ENCODE measurements at places on chromosomes 12 and 14.
A peak's percentile ranks its signal among the peaks of the same experiment; 100 is the strongest.

DNA sequence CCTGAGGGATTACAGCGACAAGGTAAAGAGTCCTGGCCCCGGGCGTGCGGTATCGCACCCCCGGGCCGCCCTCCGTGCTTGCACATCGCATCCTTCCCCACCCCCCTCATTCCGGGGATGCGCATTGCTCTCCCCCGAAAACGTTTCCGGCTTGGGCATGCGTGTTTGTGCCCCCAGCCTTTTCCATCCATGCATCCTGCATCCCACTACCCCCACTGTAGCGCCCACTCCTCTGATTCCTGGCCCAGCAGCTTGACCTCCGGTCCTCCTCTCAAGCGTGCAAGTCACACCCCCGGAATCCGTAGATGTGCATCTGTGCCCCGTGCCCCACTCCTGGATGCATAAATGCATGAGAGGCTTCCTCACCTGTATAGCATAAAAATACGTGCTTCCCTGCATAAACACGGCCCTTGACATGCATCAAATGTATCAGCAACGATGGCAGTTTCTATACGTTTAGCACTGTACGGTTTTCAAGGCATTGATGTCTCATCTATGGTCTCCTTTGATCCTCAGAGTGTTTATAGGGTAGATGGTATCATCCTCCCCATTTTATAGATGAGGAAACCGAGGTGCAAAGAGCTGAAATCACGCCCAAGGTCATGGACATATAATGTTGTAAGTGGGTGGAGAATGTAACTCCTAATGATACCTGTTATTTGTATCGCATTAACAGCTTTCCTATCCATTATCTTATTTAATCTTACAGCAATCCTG, 484 bp downstream of the RIC8B start:
- H3K36me3 ChIP-seq = no peaks in the 10 kb centered on the region
- H3K4me3 ChIP-seq = peak overlapping the region; percentile 73
- peaks cover 9% of the 10 kb centered on the region for H3K4me1 ChIP-seq
- peak overlapping the region; percentile 95 for H3K27ac ChIP-seq
- no peak for DNase-seq
- no peaks in the 10 kb centered on the region for H3K27me3 ChIP-seq

- no peak for DNase-seq
- H3K27ac ChIP-seq = no peak overlapping the region
- H3K4me3 ChIP-seq = no peak overlapping the region
- H3K36me3 ChIP-seq = no peaks in the 10 kb centered on the region
- peaks cover 12% of the 10 kb centered on the region for H3K4me1 ChIP-seq
Measured at GRCh38 chr14:101506926-101507835, 54.1 kb upstream of the DIO3 start.

- DNase-seq = no peak
- H3K36me3 ChIP-seq = peaks cover 10% of the 10 kb centered on the region
- no peak overlapping the region for H3K27ac ChIP-seq
- H3K4me1 ChIP-seq = peaks cover 22% of the 10 kb centered on the region
- no peaks in the 10 kb centered on the region for H3K27me3 ChIP-seq
Measured at GRCh38 chr14:100384277-100384676, 61.1 kb downstream of the SLC25A47 start.

GRCh38 chr14:45807178-45807899, 554.3 kb upstream of the MIS18BP1 start:
- no peaks in the 10 kb centered on the region for H3K4me1 ChIP-seq
- no peak for DNase-seq
- no peak overlapping the region for H3K27ac ChIP-seq
- no peak overlapping the region for H3K4me3 ChIP-seq

- peaks cover 11% of the 10 kb centered on the region for H3K27me3 ChIP-seq
- H3K27ac ChIP-seq = peak within 1 kb of the TSS; percentile 87
- peak within 1 kb of the TSS; percentile 56 for H3K4me3 ChIP-seq
- DNase-seq = peak; percentile 69
- H3K4me1 ChIP-seq = peaks cover 10% of the 10 kb centered on the region
Measured at GRCh38 chr14:23365036-23365731, at the start of gene EFS. TSS of gene EFS (minus strand) at chr14:23365172. CDS start at chr14:23365025, 147 bp downstream.

GRCh38 chr12:31118347-31119191, 44.9 kb downstream of the DDX11 start:
- no peaks in the 10 kb centered on the region for H3K36me3 ChIP-seq
- no peak overlapping the region for H3K27ac ChIP-seq
- H3K27me3 ChIP-seq = peaks cover 22% of the 10 kb centered on the region
- peaks cover 21% of the 10 kb centered on the region for H3K4me1 ChIP-seq
- peak overlapping the region; percentile 52 for H3K4me3 ChIP-seq

DNA sequence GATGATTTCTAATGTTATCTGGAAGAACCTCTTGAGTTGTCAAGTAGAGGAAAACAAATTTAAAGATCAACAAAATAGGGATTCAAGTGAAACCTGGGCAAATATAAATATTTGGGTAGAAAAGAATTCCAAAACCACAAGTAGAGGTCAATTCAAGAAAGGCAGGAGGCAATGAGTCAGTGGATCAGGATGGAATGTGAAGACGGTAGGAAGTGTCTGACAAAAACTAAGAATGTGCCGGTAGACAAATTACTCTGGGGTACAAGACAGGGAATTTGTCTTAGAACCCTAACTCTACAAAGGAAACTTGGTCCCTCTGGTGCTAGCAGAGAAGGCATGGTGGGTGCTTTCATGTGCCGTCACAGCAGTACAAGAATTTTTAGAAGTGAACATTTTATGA, 13.6 kb downstream of the ABCD2 start:
- no peaks in the 10 kb centered on the region for H3K27me3 ChIP-seq
- no peaks in the 10 kb centered on the region for H3K36me3 ChIP-seq
- DNase-seq = no peak
- no peak overlapping the region for H3K4me3 ChIP-seq
- no peaks in the 10 kb centered on the region for H3K4me1 ChIP-seq

DNA sequence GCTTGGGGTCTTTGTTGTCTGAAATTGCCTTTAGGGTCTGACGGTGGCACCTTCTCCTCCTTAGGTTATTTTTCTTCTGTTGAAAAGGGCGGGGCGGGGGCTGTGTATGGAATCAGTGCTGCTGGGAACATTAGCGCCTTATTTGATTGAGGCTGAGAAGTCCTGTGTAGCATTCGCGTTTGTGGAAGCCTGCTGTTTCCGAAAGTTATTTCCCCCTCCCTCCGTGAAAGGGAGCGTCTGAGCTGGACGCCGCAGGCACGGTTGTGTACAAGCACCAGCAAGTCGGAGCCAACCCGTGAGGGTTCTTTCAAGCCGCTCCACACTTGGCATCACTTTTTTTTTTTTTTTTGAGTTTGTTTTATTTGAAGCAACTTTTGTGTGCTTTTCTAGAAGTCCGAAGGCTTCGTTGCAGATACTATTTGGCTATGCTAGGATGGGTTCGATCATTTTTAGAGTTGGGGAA, 1.1 kb downstream of the SYNE2 start:
- H3K4me3 ChIP-seq = peak overlapping the region; percentile 78
- peak overlapping the region; percentile 82 for H3K27ac ChIP-seq
- peaks cover 4% of the 10 kb centered on the region for H3K4me1 ChIP-seq
- H3K36me3 ChIP-seq = no peaks in the 10 kb centered on the region
- peak; percentile 39 for DNase-seq
- no peaks in the 10 kb centered on the region for H3K27me3 ChIP-seq

GRCh38 chr12:31008241-31008761, 65.4 kb upstream of the DDX11 start:
- H3K36me3 ChIP-seq = no peaks in the 10 kb centered on the region
- no peak for DNase-seq
- no peak overlapping the region for H3K27ac ChIP-seq
- no peaks in the 10 kb centered on the region for H3K4me1 ChIP-seq
- no peaks in the 10 kb centered on the region for H3K27me3 ChIP-seq

GRCh38 chr14:77088219-77088618, 9.8 kb upstream of the CIPC start:
- no peak overlapping the region for H3K4me3 ChIP-seq
- H3K4me1 ChIP-seq = peaks cover 44% of the 10 kb centered on the region
- no peaks in the 10 kb centered on the region for H3K36me3 ChIP-seq
- peak overlapping the region; percentile 56 for H3K27ac ChIP-seq
- no peaks in the 10 kb centered on the region for H3K27me3 ChIP-seq
- peak; percentile 93 for DNase-seq

- H3K27ac ChIP-seq = no peak overlapping the region
- no peak overlapping the region for H3K4me3 ChIP-seq
- peaks cover 93% of the 10 kb centered on the region for H3K27me3 ChIP-seq
- no peak for DNase-seq
Measured at GRCh38 chr12:102956738-102957327, 641 bp upstream of the ASCL1 start.

DNA sequence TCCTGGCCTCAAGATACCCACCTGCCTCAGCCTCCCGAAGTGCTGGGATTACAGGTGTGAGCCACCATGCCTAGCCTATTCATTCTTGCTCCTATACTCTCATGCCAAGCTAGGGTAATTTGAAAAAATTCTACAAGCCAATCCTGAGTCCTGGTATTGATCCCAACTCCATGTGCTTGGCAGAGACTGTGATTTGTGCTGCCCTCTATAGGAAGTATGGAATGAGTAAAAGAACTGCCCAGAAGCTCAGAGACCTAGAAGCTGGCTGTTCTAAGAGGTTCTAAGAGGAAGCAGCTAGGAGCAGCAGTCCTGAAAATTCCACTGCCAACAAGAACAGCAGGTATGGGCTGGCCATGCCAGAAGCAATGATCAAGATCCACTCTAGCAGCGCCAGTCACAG, 402.5 kb downstream of the PCNX1 start:
- DNase-seq = no peak
- H3K36me3 ChIP-seq = no peaks in the 10 kb centered on the region
- H3K27me3 ChIP-seq = no peaks in the 10 kb centered on the region

DNA sequence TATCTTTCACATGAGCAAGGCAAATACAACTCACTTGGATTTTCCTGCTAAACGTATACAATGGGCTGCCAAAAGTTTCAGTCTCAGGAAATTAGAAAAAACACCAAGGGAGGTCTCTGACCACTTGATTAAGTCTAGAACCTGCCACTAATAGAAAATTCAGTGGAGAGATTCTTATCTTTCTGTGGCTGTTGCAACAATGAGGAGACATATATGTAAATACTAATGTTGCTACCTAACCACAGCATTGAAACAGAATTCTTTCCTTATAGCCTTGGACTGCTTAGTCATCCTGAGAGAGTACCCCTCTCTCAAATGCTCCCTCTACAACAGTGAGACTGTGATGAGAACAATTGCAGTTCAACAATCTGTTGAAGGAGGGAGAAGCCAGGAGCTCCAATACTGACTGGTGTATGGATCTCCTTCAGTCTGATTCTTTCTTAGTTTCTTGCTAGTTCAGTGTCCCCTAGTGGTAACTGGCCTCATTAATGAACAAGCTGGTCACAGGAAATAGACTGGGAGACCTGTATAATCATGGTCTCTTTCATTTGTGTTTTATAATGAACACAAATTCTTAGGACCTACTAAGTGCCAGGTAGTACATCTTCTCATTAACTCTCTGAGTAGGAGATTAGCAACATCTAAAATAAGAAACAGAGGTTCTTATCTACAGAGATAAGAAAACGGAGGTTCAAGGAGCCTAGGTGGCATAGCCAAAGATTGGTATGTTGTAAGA, 164.5 kb downstream of the SLC38A4 start:
- H3K4me3 ChIP-seq = no peak overlapping the region
- DNase-seq = peak; percentile 55
- H3K27me3 ChIP-seq = no peaks in the 10 kb centered on the region
- peaks cover 2% of the 10 kb centered on the region for H3K4me1 ChIP-seq

GRCh38 chr14:91284146-91284790, 39.8 kb upstream of the GPR68 start:
- no peak for DNase-seq
- H3K4me3 ChIP-seq = no peak overlapping the region
- peaks cover 65% of the 10 kb centered on the region for H3K36me3 ChIP-seq
- no peak overlapping the region for H3K27ac ChIP-seq
- no peaks in the 10 kb centered on the region for H3K27me3 ChIP-seq

DNA sequence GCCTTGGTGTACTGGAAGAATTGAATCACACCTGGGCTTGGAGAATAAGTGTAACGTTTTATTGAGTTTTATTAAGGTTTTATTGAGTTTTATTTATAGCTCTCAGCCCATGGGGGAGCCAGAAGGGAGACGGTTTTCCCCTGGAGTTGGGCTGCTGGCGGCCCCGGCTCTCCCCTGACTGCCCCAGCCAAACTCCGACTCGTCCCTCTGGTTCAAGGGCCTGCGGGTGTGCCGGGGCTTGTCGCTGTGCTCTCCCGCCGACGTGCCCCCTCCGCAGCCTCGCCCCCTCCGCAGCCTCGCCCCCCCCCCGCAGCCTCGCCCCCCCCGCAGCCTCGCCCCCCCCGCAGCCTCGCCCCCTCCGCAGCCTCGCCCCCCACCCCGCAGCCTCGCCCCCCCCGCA, 326.1 kb upstream of the RTL1 start:
- no peak for DNase-seq
- H3K4me3 ChIP-seq = no peak overlapping the region
- H3K36me3 ChIP-seq = no peaks in the 10 kb centered on the region
- no peaks in the 10 kb centered on the region for H3K27me3 ChIP-seq
- H3K27ac ChIP-seq = no peak overlapping the region
- H3K4me1 ChIP-seq = peaks cover 41% of the 10 kb centered on the region

DNA sequence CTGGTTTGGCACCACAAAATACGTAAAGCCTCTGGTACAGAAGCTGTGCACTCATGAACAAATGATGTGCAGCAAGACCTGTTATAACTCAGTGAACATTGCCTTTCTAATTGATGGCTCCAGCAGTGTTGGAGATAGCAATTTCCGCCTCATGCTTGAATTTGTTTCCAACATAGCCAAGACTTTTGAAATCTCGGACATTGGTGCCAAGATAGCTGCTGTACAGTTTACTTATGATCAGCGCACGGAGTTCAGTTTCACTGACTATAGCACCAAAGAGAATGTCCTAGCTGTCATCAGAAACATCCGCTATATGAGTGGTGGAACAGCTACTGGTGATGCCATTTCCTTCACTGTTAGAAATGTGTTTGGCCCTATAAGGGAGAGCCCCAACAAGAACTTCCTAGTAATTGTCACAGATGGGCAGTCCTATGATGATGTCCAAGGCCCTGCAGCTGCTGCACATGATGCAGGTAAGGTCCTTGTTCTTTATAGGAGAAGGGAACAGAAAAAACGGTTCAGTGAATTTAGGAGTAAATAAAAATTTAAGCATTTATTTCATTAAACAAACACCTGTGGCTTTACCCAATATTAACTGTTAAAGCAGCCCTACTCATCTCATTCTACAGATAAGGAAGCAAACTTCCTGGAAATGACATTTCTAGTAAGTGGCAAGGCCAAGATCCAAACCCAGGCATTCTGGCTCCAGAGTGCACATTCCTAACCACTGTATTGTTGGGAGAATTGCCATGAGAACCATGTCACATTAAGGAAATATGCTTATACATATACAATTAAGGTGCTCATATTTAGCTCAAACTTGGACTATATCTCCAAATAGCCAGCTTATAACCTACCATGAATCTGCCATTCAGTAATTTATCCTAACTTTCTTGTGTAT, 11.7 kb downstream of the COCH start:
- H3K4me1 ChIP-seq = no peaks in the 10 kb centered on the region
- no peaks in the 10 kb centered on the region for H3K36me3 ChIP-seq
- no peak for DNase-seq
- H3K27me3 ChIP-seq = no peaks in the 10 kb centered on the region

GRCh38 chr12:51926064-51926632, 18.8 kb downstream of the ACVRL1 start:
- DNase-seq = no peak
- H3K4me3 ChIP-seq = no peak overlapping the region
- no peak overlapping the region for H3K27ac ChIP-seq
